ENCODE measurements at places on chromosomes 6 and 20. TPM values are rescaled to one million over a fixed set of nuclear protein-coding genes. Genes with fewer than 3 reads are reported as not detected.

Gene C20orf202
- not detected for total RNA-seq

Gene GPSM3
- total RNA-seq, result 154 TPM

Gene TSHZ2
- total RNA-seq, result 0.89 TPM

DNA sequence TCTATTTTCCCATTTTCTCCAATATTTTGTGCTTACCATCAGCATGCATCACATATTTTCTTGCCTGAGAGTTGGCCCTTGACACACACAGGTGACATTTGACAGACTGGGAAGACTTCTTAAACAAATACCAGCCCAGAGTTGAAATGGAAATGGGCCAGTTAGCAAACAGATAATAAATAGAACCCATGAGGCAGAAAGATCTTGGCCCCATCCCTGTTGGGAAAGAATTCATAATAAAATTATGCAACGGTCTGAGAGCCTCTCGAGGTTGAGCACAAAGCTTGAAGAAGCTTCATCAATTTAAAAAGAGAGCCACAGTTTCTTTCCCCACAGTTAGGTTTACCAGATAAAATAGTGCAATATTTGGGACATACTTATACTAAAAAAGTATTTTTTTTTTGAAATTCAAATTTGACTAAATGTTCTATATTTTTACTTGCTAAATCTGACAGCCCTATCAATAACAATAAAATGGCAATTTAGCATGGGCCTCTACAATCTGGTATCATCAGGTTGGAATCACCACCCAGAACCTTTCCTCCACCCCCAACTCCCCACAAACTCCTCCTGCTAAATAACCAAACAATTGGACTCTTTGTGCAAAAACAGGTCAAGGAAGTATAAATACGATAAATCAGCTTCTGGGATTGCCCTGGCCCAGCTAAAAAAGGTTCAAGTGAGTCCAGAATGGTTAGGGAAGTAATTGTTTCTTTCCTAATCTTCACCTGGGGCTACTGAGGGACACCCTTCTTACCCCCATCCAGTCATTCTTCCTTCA lies 129.8 kb downstream of the CD164 start:
- no peak for DNase-seq

GRCh38 chr20:17010181-17010580 lies 216.7 kb upstream of the PCSK2 start:
- no peak for DNase-seq

- DNase-seq, result no peak
Measured at GRCh38 chr20:7375905-7376304, 564.4 kb downstream of the HAO1 start.

GRCh38 chr6:142518761-142519160 lies 217.0 kb downstream of the ADGRG6 start:
- DNase-seq, result no peak

GRCh38 chr6:2855061-2855519 lies 13.4 kb upstream of the SERPINB1 start:
- DNase-seq, result no peak

GRCh38 chr6:3751730-3752530 lies 417 bp upstream of the PXDC1 start:
- no peak for DNase-seq

DNA sequence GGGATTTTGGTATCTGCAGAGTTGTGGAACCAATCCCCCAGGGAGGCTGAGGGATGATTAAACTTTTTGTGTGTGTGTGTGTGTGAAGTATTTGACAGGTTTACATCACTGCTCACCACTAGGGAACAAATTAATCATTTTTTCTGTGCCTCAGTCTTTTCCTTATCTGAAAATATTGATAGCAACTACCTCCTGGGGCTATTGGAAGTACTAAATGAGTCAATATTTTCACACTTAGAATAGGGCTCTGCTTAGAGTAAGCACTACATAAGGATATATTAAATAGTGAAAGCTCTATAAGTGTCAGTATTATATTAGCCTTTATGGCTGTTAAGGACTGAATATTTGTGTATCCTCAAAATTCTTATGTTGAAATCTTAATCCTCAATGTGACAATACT lies 155.2 kb upstream of the UST start:
- DNase-seq, result no peak

Measured in CD8-positive, alpha-beta T cell (primary cell).